ENCODE measurements at places on chromosomes 11 and 22.

- no peak for ATAC-seq
These were observed 23.4 kb upstream of the NECTIN1 start for GRCh38 chr11:119752345-119752871.

DNA sequence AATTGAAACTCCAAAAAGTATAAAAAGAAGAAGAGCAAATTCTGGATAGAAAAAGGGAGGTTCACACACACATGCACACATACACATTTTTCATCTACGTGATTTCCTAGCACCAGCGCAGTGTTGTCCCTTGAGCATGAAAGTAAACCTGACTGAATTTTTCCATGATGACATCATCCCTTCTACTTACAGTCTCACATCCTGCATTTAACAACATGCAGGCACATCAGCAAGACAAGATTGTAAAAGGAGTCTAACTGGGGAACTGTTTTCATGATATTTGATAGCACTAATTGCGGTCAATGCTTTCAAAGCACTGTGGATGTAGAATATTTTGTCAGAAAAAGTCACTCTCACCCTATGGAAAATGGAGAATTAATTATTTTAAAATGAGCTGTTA lies 36.6 kb downstream of the GAS2 start:
- peak; percentile 75 for ATAC-seq

DNA sequence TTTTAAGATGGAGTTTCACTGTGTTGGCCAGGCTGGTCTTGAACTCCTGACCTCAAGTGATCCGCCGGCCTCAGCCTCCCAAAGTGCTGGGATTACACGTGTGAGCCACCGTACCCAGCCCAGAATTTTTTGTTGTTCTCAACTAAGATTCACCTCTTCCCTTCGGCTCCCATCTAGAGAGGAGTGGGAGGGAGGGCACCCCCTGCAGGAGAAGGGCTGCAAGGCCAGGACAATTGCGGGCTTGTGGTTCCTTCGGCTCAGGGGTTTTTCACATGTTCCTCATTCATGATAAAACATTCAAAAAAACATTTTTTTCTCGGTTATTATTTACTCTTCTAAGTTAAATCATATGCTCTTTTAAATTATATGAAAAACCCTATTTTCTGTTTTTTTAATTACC lies 201.1 kb upstream of the LRRC4C start:
- no peak for ATAC-seq

GRCh38 chr22:22569218-22569617 lies 10.2 kb upstream of the PRAME start:
- no peak for ATAC-seq

GRCh38 chr22:28582806-28583205 lies 96.8 kb downstream of the TTC28 start:
- no peak for ATAC-seq

- ATAC-seq, result no peak
These were observed 100.5 kb downstream of the DSCAML1 start for GRCh38 chr11:117696540-117696939.

DNA sequence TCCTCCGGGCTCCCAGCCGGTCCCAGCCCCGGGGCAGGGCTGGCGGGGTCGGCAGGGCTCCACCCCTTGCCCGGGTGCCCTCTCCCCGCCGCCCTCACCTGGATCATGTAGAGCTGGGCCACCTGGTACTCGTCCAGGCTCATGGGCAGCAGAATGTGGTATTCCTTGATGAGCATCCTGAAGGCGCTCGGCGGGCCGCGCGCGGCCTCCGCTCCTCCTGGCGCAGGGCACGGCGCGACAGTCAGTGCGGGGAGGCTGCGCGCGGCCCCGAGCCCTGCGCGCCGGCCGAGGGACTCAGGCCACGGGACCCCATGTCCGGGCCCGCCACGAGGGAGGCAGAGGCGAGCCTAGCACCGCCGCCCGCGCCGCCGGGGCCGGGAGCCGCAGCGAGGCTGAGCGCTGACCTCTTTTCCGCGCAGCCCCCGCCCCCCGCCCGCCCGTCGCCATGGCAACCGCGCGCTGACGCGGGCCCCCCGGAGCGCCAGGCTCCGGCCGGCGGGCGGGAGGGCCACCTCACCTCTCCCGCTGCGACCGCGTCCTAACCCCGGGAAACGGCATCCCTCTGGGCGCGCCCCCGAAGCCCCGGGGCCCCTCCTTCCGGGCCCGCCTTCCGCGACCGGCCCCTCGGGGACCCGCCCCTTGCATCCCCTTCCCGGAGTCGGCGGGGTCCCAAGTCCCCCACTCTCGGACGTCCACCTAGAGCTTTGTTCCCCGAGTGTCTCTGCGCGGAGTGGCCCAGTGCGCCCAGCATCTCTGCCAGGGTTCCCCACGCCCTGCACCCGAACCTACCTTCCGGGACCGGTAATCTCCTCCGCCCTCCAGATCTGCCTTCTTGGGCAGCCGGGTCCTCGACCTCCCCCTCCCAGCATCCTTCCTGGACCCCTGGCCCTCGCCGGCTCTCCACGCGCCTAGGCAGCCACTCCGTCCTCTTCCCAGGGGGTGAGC lies 886 bp downstream of the PITPNM1 start:
- ATAC-seq, result no peak

DNA sequence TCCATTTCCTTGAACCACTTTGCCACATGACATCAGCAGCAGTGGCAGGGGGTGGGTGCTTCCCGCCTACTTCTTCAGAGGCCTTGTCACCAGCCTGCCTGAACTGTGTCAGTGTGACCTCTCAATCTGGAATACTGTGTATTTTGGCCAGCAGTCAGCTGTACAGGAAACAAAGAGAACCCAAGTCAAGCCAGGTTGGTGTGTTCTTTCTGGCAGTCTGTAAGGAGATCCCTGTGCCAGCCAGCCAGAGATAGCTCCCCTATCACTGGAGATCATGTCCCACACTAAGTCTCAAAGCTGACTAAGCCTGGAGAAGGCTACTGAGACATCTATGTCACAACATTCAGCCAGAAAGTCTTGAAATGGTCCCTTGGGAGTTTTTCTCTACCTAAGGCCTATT lies 142.1 kb downstream of the TRPC6 start:
- ATAC-seq, result no peak

GRCh38 chr22:27269751-27270543 lies 531.6 kb downstream of the MN1 start:
- ATAC-seq, result no peak

DNA sequence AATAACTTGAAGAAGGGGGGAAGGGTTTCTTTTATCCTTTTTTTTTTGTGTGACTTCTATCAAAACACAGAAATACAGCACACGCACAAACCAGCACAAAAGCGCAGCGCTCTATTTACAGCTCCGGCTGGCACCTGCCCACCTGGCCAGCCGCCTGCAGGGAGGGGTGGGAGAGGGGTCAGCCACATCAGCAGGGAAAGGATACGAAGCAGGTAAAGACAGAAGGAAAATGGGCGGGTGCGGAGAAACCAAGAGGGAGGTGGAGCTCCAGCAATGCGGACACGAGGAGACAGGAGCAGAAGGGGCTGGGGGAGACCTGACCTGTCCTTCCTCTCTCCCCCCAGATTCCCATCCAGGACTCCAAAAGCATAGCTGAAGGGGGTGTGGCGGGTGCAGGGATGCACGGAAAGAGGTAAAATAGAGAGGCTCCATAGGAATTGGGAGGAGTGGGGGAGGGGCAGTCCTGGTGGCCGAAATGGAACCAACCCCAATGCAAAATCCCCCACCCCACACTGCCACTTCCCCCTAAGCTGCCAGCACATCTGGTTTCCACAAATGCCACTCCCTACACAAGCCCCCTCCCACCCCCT lies 14.1 kb downstream of the CXCR5 start:
- ATAC-seq, result no peak

DNA sequence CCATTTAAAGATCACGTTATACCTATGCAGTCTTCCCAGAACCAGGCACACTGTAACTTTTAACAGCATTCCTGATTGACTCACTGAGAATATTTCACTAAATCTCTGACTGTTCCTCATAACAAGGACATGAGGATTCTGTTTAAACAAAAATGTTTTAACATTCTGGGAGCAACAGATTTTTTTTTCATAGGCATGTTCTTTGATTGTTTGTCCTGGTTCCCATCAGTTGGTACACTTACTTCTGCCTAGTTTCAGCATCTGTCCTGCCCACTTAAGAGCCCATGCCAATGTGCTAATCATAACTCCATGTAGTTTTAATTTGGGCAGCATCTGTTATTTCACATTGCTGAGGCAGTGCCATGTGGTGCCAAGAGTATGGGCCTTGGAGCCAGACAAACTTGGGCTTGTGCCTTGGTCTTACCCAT lies 138.5 kb upstream of the CTSC start:
- no peak for ATAC-seq

DNA sequence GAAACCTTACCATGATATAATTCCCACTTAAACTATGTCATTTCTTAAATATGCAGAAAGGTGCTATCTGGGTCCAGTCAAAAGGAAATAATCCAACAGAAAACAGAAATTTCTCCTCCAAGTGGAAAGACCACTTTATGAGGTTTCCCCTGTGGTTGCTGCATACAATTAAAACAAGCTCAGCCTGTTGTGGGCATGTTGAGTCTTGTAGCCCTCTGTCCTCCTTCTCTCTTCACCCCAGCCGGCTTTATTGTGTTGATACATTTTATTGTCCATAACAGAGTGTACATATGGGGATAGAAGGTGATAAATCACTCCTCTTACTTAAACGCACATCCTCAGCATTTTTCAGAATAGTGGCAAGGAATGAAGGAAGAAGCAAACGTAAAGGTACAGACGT lies 126.0 kb upstream of the MTNR1B start:
- ATAC-seq, result no peak

DNA sequence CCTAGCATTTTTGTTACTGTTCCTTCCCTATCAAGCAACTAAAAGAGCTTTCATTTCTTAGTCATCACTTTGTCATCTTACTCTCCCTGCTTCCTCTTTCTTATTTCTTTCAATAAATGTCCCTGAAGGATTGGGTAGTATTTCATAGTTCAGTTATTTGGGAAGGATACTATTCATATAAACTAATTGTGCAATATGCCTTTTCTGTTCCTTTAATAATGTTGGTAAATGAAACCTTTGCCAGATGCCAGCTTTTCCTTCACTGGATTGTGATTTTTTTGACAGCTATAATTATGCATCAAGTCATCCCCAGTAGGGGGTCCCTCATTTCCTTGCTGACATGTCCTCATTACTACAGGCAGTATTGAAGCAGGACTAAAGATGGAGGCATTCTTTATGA lies 101.7 kb downstream of the ATM start:
- no peak for ATAC-seq

DNA sequence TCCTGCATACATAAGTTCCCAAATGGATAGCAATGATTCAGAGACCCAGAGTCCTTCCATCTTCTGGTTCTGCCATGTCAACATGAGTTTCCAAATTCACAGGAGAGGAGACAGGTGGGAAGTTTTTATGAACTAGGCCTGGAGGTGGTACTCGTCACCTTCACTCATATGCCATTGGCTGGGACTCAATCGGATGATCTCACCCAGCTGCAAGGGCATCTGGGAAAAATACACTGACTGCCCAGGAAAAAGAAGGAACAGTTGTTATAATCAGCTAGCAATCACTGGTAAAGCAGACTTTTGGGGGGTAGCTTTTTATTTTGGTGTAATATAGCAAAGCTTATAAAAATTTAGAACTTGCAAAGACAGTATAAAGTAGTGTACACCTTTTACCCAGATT lies 83.9 kb downstream of the OTOG start:
- ATAC-seq, result no peak

- no peak for ATAC-seq
These were observed 12.0 kb downstream of the STX3 start for GRCh38 chr11:59767225-59767611.

DNA sequence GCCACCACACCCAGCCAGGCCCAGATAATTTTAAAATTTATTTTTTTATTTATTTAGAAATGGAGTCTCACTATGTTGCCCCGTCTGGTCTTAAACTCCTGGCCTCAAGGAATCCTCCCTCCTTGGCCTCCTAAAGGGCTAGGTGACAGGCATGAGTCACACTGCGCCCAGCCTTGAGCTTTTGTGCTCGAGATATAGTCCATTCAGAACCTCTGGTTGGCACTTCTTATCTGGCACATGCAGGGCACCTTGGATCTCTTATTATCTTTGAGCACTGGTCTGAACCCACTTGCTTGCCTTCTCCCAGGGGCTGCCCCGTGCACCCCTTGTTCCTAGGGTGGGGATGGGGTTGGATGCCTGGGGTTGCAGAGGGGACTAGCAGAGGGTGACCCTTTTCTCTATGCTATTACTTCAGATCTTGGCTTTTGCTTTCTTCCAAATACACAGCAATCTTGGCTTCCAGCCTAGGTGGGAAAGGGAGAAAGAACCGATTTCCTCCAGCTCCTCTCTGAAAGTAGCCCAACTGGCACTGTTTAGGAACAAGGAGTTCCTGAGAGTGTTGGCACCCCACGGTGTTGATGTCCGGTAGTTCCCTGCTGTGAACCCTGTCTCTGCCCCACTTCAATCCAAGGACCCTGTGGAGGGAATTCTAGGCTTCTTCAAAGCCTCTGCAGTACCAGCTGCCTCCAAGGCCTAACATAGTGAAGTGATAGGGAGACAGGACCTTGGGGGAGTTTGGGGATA lies 1.3 kb upstream of the SLC3A2 start:
- no peak for ATAC-seq

- ATAC-seq, result peak; percentile 18
These were observed 48.8 kb downstream of the NAT10 start for GRCh38 chr11:34154059-34154875.

DNA sequence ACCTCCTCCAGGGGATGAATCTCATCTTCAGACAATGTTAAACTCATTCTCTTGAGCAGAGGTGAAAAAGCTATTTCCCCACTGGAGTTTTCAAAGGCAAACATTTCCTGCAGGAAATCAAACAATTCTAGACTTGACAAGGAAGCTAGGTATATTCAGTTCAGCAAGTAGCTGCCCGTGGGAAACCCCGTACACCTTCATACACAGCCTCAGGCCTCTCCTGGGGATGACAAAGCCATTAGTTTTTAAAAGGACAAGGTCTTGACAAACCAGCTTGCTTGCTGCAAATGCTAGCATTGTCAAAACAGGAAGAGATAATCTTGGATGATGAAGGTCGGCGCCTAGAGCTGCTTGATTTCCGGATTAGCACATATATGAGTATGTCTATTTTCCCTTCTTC lies 1630.8 kb upstream of the TENM4 start:
- no peak for ATAC-seq

- no peak for ATAC-seq
These were observed 21.4 kb downstream of the PI4KA start for GRCh38 chr22:20836987-20837823.

GRCh38 chr11:70834277-70834940 lies 418.0 kb downstream of the SHANK2 start:
- ATAC-seq, result no peak

- no peak for ATAC-seq
These were observed 361.5 kb downstream of the TBC1D22A start for GRCh38 chr22:47123827-47124442.

DNA sequence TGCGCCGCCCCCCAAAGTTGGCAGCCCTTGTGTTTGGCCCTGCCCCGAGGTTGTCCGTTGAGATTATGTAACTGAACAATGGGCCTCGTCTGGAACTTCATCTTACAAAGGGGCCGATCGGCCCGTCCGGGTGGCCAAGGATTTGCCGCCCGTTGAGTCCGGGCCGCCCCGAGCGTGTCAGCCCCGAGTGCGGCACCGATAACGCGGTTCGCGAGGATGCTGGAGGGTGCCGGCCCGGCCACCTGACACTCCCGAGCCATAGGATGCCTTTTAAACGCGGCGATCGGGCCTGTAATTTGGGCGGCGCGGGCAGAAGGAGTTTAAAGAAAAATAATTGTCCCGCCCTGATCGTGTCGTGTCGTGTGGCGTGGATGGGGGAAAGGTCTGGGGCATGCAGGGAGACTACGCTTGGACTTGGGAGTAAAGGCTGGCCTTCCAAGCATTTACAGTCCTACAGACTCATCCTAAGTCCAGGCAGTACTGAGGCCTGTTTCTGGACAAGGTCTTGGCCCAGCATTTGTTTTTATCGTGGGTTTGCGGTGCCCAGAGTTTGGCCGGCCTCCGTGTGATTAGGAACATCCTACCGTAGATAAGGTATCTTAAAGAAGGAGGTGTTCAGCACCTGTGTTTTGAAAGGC lies 1.3 kb downstream of the WEE1 start:
- no peak for ATAC-seq
